ENCODE measurements at places on chromosomes 13 and 19.

DNA sequence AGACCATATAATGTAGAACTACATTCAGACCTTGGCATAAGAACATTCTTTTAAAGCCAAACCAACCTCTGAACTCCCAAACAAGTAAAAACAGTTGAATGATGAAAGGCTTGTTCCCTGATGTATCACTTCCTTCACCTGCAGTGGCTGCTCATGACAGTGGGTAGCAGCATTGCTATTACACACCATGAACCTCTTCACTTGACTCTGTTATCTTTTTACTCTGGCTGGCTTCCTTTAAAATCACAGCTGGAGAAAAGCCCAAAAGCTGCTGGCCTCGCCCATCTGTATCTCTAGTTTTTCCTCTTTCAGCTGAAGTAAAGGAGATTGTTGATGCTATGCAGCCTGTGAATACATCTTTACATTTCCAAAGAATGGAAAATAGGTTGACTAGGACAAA lies 22.6 kb downstream of the THSD1 start:
- peak; percentile 28 for DNase-seq

DNA sequence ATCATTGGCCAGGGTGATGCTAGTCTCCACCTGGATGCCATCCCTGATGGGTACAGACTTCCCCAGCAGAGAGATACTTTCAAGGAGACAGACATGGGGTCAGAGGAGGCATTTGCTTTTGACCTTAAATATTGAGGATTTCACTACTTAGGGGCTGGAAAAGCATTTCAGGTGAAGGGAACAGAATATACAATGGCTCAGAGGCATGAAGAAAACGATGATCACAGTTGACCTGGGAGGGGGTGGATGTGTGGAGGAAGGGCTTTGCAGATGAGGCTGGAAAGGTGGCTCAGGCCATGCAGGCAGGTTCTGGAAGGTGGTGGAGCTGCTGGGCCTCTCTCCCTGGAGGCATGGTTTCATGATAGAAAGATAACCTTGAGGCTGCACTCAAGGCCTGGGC lies 3.9 kb downstream of the MATK start:
- no peak for DNase-seq

GRCh38 chr19:48379058-48379457 lies 12.3 kb downstream of the KDELR1 start:
- DNase-seq: no peak

DNA sequence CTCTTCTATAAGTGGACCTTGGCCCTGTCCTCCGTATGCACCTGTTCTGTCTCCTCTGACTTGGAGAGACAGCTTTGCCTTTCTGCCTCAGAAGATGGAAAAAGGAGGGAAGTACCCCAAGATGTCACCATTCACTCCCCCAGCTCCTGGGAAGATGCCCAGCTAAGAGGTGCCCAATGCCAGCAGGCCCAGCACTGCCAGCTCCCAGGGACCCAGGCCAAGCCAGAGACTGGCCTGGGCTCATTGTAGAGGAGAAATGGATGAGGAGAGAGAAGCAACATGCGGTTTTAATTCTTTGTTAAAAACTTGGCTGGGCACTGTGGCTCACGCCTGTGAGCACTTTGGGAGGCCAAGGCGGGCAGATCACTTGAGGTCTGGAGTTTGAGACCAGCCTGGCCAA lies 111.5 kb upstream of the ZNF507 start:
- no peak for DNase-seq

DNA sequence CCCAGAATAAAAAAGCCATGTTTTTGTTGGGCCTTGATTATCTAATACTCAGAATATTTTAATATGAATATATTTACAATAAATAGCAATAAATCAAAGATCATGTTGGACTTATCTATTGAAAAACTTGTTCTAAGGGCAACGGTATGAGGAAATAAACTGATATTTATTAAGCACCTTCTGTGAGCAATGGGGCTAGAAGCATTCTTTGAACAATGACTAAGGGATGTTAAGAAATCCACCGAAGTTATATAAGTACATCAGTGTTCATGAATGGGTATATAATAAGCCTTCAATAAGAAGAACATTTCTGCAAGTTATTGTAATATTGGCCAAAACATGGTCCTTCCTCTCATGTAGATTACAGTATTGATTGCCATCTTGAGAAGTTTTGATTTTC lies 221.8 kb downstream of the OXGR1 start:
- no peak for DNase-seq

DNA sequence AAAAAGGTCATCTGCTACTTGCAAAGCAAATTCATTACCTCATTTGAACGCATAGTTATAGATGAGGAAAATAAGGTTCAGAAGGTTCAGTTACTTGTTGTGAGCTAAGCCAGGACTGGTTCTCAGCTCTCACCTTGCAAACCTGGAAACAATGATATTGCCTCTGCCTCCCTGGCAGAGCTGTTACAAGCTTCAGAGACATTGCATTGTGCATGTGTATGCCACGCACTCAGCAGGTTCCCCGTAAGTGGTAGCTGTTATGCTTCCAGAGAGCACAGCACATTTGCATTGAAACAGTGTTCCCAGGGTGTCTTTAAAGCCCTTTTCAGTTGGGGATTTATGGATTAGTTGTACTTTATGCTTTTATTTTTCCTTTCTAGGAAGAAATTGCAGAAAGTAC lies 80.6 kb downstream of the DGKH start:
- DNase-seq: no peak

GRCh38 chr13:30725326-30726085 lies 9.8 kb upstream of the ALOX5AP start:
- peak; percentile 33 for DNase-seq

GRCh38 chr19:6233827-6234511 lies 45.8 kb downstream of the MLLT1 start:
- no peak for DNase-seq

DNA sequence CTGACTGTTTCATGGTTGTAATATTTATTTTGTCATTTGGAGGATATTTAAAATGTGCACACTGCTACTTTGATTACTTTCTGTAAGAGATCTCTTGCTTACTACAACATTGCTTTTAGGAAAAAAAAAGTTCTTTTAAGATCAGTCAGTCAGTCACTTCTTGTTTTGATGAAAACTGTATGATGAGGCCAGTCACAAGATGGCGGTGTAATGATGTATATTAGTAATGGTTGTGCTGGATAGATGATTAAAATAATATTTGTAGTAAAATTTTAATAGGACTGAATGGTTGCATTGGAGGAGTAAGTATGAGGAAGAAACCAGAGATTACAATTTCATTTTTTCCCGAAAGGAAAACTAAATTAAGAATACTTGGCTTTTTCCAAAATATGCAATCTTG lies 2411.1 kb downstream of the PCDH9 start:
- DNase-seq: peak; percentile 5

GRCh38 chr13:73096638-73097037 lies 37.8 kb downstream of the KLF5 start:
- DNase-seq: no peak

DNA sequence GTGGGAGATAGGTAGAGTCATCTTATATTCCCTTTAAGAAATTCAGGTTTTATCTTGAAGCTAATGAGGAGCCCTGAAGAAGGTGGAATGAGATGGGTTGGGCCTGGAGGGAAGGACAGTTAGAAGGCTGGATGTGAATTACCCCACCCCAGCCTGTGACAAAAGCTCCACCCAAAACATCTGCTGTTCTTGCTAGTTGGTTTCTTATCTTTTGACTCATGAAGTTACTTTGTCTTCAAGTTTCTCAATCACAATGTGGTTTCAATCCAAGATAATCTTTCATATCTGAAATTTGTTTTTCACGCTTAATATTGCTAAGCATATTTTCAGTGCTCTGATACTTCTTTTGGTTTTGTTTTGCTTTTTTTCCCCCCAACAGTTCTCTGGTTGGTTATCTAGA lies 38.3 kb upstream of the HMGB1 start:
- DNase-seq: peak; percentile 31

DNA sequence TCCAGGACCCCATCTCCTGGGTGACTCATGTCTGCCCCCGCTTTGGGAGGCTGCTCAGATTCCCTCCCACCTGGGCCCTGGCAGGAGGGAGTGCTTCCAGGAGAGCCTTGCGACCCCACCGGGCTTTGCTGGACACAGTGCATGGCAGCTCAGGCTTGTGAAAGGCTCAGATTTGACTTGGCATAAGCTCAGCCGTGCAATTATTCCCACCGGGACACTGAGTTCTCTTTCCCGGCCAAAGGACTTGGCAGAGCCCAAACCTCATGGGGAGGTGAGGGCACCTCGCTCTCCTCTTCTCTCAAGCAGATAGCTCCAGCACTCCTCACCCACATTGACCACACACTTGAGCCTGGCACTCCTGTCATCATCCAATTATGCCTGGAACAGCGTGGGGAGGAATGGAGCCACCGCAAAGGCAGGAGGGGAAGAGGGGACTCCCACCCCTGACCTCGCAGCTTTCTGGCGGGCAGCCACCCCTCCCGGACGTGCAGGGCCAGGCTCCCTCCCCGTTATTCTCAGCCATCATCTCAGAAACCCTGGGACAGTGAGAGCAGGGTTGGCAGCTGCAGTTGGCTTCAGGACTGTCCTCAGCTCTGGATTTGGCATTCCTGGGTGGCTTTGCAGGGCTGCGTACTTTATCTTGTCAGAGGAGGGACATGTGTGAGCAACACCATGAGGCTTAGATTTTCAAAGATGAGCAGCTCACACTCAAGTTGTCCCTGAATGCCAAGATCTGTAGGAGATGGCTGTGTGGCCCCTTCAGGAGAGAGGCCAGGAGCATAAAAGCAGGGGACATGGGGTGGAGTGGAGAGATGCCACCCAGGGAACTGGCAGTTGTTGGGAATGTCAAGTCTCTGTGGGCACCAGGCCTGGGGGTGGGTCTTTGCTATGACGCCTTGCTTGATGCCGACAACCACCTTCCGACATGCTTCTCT lies 306.2 kb downstream of the TEX29 start:
- DNase-seq: no peak

GRCh38 chr13:47976325-47976724 lies 24.7 kb downstream of the SUCLA2 start:
- DNase-seq: no peak

GRCh38 chr19:2064395-2064787 lies 13.3 kb upstream of the MKNK2 start:
- DNase-seq: no peak

DNA sequence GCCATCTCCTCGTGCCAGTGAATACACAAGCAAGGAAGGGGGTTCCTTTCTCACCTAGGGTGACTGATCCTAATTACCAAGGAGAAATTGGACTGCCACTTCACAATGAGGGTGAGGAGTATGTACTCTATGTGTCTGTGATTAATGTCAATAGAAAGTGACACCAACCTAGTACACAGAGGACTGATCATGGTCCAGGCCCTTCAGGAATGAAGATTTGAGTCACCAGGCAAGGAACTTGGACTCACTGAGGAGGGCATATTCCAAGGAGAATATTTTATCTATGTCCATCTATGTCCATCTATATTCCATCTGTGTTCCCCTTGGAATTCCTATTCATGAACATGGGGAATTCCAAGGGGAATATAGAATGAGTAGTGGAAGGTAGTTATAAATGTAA lies 9.2 kb upstream of the ALOX5AP start:
- no peak for DNase-seq

- no peak for DNase-seq
Observed at GRCh38 chr13:48316826-48317510, 13.4 kb downstream of the RB1 start.

DNA sequence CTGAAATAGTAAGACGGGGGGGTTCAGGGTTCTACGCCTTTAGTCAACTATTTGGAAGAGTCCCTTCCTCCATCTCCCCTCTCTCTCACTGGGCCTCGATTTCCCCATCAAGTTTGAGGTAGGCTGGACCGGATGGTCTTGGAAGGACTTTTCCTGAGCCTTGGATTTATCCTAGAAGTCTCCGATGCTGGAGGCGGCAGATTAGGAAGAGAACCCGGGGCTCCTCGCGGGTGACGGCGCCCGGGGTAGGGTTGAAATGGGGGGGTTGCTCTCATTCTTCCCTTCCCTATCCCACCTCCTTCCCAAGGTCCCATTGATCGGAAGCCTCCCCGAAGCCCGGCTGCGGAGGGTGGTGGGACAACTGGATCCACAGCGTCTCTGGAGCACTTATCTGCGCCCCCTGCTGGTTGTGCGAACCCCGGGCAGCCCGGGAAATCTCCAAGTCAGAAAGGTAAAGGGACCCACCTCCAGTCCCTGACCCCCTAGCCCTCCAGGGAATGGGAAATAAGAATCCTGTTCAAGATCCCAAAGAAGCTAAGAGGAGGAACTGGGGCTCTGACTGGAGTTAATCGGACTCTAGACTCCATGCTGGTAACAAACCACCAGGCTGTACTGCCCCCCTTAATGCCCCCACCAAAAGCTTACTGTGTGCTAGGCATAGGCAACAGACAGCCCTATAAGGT lies 781 bp downstream of the QPCTL start:
- peak; percentile 57 for DNase-seq

- DNase-seq: no peak
Observed at GRCh38 chr13:26382366-26382765, 128.4 kb downstream of the CDK8 start.

DNA sequence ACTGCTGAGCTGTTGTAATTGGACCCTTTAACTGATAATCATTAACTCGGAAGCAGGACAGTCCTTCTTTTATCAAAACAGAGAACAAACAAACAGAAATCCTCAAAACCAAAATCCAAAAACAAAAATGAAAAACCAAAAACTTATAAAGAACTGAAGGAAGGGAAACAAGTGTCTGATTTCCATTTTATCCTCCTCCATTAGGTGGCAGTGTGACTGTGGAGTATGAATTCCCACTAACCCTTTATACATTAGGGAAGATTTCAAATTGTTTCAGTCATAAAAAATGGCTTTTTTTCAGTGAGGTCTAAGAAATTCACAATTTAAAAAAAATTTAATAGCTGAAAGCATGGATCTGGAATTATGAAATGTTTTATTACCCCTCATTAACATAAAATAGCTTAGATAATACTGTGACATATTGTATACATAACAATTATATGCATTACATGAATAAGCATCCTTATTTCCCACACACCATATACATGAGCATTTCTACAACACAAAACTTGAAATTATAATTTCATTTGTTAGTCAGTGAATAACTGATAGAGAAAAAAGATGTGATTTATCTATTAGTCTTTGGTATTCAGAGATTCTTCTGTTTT lies 1074.3 kb upstream of the PCDH9 start:
- no peak for DNase-seq

- no peak for DNase-seq
Observed at GRCh38 chr19:40534148-40534547, 42.5 kb upstream of the SHKBP1 start.

DNA sequence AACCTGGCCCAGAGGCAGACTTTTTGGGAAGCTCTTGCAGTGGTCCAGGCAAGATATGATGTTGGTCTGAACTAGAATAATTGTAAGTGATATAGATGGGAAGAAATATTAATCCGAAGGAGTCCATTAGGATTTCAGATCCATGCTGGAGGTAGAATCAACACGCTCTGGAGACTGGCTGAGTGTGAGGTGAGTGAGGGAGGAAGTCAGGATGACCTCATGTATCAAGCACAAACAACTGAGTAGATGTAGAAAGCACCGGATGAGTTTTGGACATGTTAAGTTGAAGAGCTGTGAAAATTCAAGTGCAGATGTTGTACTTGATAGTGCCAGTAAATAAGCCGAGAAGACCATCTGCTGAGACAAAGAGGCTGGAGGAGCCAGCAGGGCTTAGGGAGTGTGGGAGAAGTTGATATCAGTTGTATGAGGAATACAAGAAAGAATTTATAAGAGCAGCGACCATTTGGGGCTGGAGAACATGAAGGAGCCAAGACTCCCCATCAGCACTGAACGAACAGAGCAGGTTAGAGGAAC lies 5.3 kb upstream of the CNMD start:
- no peak for DNase-seq

- no peak for DNase-seq
Observed at GRCh38 chr19:13014101-13014920, 19.0 kb downstream of the NFIX start.

Data from IMR-90 (cell line).